ENCODE measurements at places on chromosomes 7 and 10.
A peak's percentile ranks its signal among the peaks of the same experiment; 100 is the strongest.

DNA sequence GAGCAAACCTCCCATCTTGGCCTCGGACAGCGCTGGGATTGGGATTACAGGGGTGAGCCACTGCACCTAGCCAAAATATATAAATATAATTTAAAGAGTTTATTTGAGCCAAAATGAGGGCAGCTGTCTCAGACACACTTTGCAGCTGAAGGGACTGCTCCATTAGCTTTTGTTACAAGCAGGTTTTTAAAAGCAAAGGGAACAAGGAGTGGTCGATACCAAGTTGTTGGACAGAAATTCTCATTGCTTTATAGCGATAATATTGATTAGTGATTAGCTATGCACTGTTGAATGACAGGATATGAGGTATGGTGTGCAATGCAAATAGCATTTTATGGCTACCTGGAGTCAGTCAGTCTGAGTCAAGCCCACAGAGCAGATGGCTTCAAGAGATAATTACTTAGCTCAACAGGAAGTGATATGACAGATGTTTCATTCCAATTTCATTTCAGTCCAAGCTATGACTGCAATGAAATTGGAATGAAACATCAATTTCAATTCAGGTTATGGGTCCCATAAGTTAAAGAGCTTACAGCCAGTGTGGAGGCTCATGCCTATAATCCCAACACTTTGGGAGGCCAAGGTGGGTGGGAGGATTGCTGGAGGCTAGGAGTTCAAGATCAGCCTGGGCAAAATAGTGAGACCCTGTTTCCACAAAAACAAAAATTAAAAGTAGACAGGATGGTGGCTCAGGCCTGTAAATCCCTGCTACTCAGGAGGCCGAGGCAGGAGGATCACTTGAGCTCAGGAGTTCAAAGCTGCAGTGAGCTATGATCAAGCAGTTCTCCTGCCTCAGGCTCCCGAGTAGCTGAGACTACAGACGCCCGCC is 23.1 kb downstream of the TYW1 start:
- peak; percentile 41 for DNase-seq

- no peak for DNase-seq
Measured at GRCh38 chr7:1665549-1666316, 4.3 kb upstream of the ELFN1 start.

DNA sequence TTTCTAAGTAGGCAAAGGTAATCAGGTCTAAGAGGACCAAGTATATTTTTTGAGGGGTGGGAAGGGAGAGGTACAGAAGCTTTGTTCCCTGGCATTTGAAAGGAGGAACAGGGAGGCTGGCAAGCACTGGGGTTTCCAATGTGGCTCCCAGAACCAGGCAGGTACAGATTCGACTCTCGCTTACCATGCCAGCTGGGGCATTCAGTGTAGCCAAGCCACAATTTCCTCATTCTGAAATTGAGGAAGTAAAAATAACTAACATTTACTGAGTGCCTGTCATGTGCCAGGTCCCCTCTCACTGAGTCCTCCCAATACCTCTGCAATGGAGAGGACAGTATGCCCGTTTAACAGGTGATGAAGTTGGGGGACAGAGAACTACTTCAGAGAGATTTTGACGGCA is 45.9 kb upstream of the BET1 start:
- no peak for DNase-seq

DNA sequence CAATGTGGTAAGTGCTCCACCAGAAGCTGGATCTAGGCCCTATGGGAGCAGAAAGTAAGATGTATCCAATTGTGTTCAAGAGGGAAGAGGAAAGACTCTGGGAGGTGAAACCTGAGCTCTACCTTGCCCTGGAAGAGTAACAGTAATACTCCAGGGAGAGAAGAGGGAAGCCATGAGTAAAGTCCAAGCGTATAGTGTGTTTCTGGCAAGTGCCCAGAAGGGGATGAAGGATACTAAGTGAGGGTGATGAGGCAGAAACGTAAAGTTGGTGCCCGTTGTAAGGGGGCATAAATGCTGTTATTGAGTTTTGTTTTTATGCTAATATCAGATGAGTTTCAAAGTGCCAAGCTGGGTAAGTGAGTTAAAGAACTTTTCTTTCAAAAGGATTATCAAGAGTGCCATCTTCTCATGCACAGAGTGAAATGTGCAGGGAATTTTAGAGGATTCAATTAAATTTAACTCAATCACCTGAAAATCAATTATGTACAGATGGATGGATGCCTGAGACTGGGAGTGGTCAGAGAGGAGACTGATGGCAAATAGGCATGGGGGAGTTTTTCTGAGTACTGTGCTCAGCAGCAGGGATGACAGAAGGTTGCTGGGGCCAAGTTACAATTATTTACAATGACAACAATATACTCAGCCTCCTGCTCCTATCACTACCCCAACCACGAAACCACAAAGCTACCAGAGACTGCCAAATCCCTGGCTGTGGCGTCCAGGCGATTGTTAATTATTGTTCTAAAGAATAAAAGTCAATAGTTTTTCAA is 123.3 kb upstream of the LAMB4 start:
- no peak for DNase-seq

DNA sequence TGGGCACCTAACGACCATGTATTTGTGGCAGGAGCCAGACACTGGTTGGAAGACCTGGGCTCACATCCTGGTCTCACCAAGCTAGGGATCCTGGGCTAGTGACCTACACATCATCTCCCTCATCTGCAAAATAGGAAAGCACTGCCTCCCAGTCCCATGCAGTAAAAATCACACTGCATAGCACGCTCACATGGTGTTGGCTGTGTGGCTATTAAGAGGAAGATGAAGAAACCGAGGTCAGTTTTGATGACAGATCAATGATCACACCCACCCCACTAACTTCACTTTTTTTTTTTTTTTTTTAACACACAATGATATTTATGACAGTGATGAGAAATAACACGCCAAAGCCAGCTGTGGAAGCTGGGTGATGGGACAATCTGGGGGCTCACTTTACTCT is 146.5 kb downstream of the RNF216 start:
- DNase-seq, result no peak

- DNase-seq, result no peak
Measured at GRCh38 chr10:5413012-5413938, 918 bp downstream of the NET1 start.

DNA sequence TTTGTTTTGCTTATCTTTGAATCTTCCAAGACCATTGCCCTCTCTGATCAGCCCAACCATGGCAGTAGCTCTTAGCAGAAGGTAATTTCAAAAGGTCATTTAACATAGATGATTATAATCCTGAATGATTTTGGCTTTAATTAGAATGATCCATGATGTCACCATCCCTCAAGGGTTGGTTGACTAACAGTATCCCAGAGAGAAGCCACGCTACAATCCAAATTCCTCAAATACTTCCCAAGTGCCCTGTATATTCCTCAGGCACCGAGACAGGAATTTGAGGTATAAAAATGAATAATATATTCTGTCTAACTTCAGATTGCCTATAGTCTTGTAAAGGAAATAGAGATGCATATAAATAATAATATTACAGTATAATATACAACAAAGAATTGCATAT is 42.1 kb upstream of the TMEM196 start:
- DNase-seq, result no peak

DNA sequence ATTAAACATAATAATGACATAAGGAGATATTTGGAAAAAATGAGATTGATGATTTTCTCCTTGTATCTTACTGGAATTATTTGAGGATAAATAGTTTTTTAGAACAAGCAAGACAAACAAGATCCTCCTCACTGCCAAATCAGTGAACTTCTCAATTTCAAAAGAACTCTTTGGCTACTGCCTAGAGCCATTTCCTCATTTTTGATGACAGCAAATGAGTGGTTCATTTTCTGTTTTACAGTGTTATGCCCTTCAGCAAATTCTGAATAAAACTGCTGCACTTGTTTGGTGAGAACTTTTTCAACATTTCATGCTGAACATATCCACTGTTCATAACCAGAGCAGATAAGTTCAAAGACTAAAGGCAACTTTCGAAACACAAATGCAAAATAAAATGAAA is 42.5 kb upstream of the AHR start:
- no peak for DNase-seq

DNA sequence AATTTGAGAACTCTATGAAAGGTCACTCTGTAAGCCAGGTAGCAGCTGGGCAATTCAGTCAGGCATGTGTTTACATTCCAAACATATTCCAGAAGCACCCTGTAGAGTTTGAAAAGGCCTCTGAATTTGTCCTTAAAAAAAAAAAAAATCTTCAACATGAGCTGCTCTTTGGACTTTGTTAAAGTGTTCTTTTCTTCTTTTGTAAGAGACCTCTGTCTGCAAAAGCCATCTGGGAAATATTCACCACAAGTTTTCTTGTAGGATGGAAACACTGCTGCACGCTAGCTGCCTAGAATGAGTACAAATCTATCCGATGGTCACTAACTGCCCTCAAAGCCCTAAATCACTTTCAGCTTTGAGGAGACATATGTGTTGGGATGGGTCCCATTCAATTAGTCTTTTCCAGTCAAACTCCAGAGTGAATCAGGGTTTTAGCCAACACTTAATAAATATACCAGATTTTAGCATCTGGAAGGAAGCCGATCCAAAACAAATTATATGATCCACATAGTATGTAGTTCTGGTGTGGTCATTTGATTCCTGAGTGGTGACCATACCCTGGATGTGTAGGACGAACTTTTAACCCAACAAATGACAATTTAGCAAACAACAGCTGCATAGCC is 85.9 kb downstream of the CD36 start:
- DNase-seq, result no peak

DNA sequence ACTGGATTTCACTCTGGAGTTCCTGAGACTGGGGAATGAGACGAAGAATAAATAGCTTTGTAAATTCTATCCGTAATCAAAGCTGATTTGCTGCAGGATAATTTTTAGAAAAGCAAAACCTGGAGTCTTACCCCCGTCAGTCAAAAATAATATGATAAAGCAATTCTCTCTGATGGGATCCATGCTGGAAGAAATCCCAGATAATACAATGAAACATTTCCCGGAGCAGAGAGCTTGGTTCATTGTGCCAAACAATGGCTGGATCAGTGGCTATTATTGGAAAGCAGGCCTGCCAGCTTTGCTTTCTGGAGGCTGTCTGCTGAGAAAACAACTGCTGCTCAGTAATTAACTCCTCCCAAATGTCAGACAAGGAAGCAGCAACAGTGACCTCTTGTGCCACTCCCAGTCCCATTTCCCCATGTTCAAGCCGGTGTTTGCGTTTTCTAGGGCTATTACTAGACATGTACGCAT is 609.4 kb upstream of the PCDH15 start:
- DNase-seq, result peak; percentile 72

GRCh38 chr7:34622771-34623250 is 35.2 kb upstream of the NPSR1 start:
- no peak for DNase-seq

GRCh38 chr10:71278691-71279588 is 40.1 kb upstream of the SLC29A3 start:
- no peak for DNase-seq

DNA sequence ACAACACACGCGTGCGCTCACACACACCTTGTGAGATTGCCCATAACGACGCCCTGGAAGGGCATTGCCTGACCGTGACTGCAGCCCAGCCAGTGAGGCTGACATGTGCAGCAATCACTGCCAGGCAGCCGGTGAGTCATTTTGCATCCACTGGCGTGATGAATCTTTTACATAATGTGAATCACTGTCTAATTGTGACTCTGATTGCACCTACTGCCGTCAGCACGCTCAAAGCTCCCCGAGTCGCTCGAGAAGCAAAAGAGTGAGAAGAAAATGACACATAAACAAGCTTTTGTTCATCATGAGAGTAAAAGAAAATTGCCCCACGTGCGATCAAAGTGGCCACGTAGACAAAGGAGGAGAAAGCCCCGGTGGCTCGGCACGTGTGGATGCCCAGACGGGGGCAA is 117.4 kb upstream of the PFKP start:
- no peak for DNase-seq

- no peak for DNase-seq
Measured at GRCh38 chr7:117008118-117008885, 55.0 kb downstream of the ST7 start.

GRCh38 chr7:66957595-66958290 is 36.7 kb downstream of the TMEM248 start:
- DNase-seq, result no peak

- DNase-seq, result no peak
Measured at GRCh38 chr10:95480102-95480900, 80.9 kb downstream of the SORBS1 start.

DNA sequence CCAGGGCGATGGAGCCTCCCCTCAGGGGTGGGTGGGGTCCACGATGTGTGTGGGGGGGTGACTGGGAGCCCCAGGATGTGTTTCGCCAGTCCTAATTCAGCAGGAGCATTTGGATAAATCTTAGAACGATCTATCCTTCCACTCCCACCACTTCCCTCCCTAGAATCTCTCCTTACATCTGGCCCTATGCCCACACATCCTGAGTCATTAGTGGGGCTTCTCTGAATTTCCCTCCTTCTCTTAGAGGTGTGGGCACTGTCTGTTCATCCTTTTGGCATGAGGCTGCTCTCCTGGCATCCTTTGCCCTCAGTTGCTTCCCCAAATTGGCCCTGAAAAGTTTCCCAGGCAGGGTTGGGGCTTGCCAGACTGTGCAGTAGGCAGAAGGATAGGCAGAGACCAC is 1.6 kb downstream of the GHRHR start:
- no peak for DNase-seq

DNA sequence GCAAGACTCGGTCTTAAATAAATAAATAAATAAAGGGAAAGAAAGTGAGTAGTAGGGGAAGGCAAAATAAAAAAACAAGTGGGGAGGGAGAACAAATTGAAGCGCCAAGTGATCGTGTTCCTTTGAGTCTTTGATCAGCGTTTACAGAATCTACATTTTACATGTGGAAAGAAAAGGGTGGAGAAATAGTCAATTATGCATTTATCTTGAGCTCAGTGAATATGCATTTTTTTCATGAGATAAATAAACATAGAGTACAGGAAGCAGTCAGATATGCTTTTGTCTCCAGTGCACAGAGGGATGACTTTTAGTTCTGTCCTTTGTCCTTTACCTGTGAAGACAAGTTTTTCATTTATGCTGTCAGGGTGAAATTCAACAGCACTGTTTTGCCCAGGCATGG is 6.1 kb upstream of the GUSB start:
- DNase-seq, result no peak

GRCh38 chr7:127751490-127752448 is 99.8 kb downstream of the SND1 start:
- DNase-seq, result no peak

DNA sequence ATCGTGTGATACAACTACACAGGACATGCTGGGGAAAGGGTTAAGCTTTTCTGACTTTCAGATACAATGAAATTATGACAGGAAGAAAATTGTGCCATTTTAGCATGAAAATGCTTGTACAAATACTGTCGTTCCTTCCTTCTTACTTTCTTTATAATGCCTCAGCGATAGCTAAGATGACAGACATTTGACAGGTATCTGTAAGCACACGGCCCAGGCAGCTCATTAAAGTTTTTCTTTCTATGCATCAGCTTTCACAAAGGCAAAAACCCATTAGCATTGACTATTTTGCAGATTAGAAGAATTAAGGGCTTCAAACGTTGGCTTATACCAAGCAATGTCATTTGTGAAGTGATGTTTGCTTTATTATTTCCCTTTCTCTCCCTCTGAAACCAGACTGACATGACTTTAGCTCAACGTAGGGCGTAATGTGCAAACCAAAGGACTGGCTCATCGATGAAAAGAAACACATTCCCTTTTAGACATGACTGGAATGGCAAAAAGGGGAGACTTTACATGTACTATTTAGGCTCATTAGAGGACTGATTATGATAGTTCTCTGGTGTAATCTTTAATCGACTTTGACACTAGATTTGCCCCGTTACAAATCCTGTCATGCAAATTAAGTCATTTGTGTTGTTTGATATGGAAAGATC is 258.4 kb upstream of the SP8 start:
- DNase-seq, result no peak
